ENCODE measurements at places on chromosomes 2 and 18.

GRCh38 chr2:199085261-199085660 lies 372.5 kb downstream of the SATB2 start:
- no peak for DNase-seq

DNA sequence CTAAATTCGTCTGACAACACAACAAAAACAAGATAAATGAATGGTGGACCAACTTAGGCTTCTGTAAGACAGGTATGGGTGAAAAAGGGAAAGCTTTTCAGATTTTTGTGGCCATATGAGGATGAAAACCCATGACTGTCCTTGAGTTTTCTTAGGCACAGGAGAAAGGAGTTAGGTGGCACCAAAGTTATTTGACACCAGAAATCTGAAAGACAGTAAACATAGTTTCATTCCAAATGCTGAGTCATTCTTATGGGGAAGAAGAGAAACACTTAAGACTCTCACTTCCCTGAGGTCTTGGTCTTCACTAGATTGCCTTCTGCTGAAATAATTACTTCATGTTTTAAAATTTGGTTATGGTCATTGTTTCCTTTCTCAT lies 5.2 kb upstream of the GPD2 start:
- DNase-seq: peak; percentile 70

DNA sequence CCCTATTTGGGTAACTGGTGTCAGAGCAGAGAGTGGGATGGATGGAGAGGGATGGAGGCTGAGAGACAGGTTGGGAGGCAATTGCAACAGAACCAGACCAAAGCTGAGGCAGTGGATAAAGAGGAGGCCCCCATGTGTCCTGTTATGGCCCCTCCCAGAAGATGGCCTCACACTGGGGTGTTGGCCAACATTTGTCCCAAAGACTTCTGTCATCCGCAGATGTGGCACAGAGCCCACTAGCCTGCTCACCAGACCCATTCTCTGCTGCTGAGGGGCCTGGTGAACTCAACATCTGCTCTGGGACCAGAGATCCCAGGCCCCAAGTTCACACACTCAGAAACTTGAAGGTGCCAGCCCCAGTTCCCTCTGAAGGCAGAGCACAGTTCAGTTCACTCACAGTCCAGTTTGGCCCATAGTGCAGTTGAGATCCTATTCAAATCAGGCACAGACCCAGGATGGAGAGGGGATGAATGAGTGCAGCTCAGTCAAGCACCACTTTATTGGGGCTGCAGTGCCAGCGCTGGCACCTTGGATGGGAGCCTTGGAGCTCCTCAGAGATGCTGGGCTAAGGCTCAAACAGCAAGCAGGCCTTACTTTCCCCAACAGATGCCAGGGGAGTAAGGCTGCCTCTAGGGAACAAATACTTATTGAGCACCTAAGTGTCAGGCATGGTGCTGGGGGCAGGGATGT lies 189.2 kb downstream of the ZBTB7C start:
- DNase-seq: no peak

DNA sequence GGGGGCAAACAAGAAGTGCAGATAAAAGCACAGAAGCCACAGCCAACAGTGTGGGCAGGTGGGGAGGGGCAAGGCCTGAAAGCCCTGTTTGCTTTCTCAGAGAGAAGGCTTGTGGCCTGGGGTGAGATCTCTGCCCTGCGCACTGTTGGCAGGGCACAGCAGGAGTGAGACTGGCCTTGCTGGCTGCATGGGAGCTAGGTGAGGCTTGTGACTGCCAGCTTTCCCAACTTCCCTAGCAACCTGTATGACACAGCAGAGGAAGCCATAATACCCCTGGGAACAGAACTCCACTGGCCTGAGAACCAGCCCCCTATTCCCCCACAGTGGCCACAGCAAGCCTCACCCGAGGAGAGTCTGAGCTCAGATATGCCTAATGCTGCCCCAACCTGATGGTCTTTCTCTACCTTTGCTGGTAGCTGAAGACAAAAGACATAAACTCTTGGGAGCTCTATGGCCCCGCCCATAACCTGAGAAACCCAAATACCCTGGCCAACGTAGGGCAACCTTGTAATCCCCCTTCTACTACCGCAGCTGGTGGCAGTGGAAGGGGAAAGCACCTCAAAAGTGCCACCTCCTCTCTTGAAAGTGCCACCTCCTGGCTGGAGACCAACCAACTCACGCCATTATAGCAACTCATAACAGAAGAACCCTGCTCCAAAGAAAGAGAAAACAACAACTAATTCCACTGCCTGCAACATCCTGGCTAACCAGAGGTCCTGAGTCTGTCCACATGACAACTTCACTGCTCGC lies 44.4 kb downstream of the LCT start:
- no peak for DNase-seq

DNA sequence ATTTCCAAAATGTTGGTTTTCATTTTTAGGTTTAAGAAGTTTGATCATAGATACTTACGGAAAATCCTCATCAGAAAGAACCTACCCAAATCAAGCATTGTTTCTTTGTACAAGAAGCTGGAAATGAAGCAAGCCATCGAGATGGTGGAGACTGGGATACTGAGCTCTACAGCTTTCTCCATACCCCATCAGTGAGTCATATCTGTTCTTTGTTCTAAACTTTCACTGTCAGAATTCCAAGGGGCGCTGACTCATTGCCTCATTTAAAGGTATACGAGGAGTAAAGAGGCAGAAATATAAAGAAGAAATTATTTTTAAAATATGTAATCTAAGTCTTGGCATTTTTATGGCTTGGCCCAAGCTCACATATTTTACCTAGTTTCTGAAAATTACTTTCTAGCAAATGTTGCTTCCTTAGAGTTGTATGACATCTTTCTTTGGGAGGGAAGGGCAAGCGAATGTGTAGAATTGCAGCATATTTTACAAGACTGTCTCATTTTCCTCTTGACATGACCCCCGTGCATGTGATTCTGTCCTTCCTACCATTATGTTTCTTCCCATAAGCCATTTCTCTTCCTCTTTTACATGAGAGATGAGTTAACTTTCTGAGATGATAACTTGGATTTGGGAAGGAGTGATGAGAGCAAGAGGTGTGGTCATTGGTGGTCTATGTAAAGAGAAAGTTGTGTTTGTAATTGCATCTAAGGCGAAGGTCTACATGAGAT lies 41.2 kb downstream of the SLC9A4 start:
- peak; percentile 93 for DNase-seq

DNA sequence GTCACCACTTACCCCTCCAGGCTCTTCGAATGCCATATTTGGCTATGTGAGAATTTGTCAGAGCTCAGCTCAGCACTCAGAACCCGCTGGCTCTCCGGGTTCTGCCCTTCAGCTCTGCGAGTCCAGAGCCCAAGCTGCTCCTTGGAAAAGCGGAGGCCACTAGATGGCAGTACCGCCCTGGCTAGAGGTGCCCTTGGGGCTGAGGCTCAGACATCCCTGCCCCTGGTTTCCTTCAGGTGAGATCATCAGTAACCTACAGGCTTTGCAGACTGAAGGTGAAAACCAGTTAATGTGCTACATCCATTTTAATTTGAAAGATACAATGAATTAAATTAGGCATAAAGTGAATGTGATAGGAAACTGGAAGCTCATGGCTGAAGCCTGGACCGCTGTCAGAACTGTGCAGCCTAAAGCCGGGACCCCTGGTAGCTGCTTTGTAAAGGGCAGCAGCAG lies 285.6 kb downstream of the AGAP1 start:
- peak; percentile 67 for DNase-seq

- no peak for DNase-seq
Observed at GRCh38 chr18:75121266-75121665, 87.7 kb downstream of the PTGR3 start.

DNA sequence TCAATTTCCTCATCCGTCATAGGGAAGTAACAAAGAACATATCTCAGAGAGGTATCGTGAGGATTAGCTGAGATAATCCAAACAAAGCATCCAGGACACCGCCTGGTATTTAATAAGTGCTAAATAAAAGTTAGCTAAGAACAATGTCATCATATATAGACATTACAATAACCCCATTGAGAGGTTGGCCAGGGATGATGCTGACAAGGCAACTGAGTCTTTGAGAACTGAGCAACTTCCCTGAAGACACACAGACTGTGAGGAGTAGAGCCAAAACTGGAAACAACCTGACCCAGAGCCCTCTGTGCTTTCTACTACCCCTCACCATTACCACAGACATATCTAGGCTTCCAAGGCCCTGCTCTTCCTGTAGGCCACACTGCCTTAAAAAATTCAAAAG lies 1.6 kb upstream of the DCTN1 start:
- DNase-seq: no peak

- peak; percentile 95 for DNase-seq
Observed at GRCh38 chr2:20543469-20544152, 96.7 kb downstream of the RHOB start.

GRCh38 chr2:237022533-237022932 lies 63.2 kb upstream of the COPS8 start:
- DNase-seq: no peak

DNA sequence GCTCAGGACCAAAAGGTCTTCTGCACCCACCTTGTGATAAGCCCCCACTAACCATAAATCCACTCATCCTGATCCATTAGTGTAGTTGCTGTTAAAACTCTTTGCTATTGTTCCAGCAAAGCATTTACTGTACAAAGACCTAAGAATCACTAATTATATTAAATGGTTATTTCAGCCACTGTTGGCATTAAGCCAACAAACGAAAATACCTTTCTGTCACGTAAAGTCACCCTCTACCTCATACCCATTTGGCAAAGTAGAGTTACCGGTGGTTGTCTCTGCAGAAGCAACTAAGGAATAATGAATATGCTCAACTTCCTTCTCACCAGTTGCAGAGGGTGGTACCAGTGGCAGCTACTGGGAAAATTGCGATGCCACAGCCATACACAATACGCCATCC lies 224.5 kb downstream of the SP3 start:
- DNase-seq: no peak

DNA sequence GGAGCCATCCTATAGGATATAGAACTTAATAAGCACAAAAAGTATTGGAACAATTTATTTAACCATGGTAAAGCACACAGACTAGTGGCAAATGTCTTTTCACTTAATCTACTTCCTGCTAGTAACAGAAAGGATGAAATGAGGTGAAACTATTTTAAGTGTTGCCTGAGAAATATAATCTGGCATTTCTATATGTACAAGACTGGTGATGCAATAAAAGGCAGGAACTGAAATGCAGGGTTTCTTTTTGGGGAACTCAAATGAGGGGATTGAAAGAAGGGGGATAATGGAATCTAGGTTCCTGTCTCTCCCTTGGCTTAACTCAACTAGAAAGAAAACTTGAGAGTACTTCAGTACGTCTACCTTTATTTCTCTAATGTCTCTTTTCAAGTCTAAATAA lies 122.3 kb downstream of the MEMO1 start:
- no peak for DNase-seq

GRCh38 chr2:149021271-149021719 lies 17.2 kb upstream of the LYPD6B start:
- no peak for DNase-seq

DNA sequence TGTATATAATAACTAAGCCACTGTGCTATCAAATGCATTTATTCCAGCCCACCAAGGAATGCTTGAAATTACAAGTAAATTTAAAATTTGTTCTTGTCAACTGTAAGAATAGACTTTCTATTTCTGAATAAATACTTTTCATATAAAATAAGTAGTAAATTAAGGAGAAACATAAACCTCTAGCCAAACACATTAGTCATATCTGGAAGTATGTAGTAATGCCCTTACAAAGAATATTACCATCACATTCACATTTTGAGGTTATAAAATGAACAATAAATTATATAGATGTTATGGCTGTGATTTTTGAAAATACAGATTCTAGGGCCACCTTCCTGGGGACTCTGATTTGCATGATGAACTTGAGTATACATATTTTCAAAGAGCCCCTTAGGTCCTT lies 54.7 kb downstream of the SERPINB7 start:
- no peak for DNase-seq

DNA sequence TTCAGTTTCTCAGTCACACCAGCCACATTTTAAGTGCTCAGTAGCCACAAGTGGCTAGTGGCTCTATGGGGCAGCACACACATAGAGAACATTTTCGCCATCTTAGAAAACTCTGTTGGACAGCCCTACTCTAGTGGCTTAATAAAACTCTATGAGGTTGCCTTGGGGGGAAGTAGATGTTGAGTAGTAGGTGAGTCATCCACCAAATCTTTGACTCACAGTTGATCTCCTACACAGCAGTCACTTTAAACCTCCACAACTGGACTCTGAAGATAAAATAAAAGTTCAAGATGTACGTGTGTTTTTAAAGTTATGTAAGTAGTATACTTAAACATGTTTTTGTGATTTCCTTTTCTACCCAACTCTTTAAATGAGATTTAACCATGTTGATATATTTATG lies 379.0 kb downstream of the SETBP1 start:
- peak; percentile 52 for DNase-seq

GRCh38 chr2:171615069-171615468 lies 72.2 kb upstream of the DYNC1I2 start:
- DNase-seq: peak; percentile 54

DNA sequence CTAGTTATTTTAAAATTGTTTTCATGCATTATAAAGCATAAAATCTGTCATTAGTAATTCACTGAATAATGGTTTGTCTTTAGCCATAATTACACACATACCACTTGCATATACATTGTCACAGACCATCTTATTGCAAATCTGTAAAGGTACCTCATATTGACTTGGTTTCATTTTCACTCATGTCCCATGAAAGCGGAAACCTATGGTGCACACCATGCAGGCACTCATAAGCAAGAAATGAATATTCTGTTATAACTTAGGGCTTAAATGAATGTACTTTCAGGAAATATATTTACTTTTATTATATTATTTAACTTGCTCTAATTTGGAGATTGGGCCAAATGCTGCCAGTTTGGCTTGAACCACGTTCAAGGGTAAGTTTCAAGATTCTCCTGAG lies 29.2 kb upstream of the STK17B start:
- DNase-seq: no peak

DNA sequence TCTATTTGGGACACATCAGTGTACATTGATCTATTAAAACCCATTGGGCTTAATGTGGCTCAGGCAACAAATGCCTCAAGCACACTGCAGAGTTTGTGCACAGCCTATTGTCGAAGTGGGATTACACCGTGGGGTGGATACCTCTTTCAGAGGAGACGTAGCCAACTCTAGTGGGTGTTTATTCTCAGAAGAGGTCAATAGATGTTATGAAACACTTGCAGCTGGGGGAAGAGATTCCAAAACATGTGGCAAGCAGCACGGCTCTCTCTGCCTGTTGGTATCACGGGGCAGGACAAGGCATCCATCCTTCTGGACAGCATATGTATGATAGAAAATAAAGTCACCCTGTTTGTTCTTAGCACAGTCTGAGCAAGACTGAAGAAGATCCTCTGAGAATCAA lies 121.4 kb upstream of the COPS8 start:
- DNase-seq: no peak

GRCh38 chr2:171187177-171187576 lies 26.5 kb upstream of the TLK1 start:
- no peak for DNase-seq

DNA sequence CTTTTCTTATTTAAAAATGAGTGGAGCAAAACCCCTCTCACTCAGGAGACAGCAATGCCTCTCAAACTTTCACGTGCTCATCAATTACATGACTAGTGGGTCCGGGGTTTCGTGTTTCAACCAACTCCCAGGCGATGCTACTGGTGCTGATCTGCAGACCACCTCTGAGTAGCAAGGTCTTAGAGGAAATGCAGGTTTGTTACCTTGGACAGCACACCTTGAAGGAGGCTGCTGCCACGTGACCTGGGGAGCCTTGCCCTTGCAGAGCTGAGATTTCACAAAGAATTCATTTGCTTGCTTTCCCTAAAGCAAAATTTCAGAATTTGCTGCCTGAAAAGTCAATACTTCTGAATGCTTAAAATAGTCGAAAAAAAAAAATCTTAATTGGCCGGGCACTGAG lies 32.4 kb downstream of the SMIM21 start:
- DNase-seq: no peak

- no peak for DNase-seq
Observed at GRCh38 chr2:66080127-66080526, 354.8 kb upstream of the MEIS1 start.

GRCh38 chr2:26148501-26148900 lies 24.4 kb upstream of the GAREM2 start:
- DNase-seq: peak; percentile 33

Measured in myocyte (in vitro differentiated cells).